ENCODE measurements at places on chromosomes 11 and 22. TPM values are rescaled to one million over a fixed set of nuclear protein-coding genes. Genes with fewer than 3 reads are reported as not detected.
A peak's percentile ranks its signal among the peaks of the same experiment; 100 is the strongest.

- no peak for DNase-seq
- peaks cover 13% of the 10 kb centered on the region for H3K4me1 ChIP-seq
- H3K4me3 ChIP-seq, result no peak overlapping the region
- H3K27me3 ChIP-seq, result no peaks in the 10 kb centered on the region
- no peaks in the 10 kb centered on the region for H3K36me3 ChIP-seq
These were observed 3.9 kb upstream of the SAMM50 start for GRCh38 chr22:43951391-43951790.

DNA sequence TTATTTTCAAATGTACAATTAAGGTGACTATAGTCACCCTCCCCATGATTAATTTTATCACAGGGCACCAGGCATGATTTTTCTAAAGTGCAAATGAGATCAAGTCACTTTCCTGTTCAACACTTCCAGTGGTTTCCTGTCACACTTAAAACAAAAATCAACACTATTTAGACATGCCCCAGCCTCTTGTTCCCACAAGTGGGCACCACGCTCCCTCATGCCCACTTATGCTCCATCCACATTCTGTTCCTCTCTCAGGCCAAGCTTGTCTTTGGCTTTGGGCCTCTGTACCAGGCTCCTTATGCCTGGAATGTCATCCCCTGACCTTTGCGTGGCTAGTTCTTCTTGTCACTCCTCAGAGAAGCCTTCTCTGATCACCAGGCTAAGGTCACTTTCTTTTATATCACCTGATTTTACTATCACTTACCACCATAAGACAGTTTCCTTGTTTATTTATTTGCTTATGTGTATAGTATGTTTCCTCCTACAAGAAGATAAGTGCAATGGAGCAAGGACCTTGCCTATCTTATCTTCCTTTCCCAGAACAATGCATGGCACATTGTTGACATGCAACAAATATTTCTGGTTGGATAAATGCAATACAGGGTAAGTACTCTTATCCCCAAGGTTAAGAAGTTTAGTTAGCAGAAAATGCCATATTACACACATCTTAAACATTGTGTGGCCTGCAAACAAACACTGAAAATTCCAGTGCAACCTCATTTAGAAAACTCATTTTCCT is 50.9 kb upstream of the PANX1 start:
- no peak for DNase-seq
- no peaks in the 10 kb centered on the region for H3K4me1 ChIP-seq
- no peak overlapping the region for H3K4me3 ChIP-seq
- H3K27me3 ChIP-seq, result no peaks in the 10 kb centered on the region
- no peak overlapping the region for H3K27ac ChIP-seq

DNA sequence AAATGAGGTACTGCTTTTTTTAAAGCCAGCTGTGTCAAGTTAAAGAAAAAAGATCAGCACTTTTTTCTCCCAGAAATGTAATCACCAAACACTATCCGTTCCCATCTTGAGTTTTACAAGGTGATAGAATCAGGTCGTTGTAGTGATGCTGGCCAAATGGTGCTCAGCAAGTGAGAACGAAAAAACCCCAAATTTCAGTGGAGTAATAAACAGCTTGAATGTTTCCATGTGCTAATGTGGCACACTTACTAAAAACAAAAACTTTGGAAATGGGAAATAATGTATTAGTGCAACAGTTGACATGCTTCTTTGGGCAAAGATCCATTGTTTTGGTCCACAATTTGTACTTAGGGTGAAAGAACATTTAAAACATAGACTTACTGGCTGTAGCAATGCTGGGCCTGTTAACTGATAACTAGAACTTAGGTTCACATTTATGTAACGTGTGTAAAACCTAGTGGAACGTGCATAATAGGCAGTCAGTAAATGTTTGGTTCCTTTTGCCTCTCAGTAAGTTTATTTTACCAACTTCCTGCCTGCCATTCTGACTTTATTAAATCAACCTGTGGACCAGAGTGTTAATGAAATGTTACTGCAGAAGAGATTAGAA is 15.4 kb upstream of the GDPD4 start:
- no peak for DNase-seq
- no peak overlapping the region for H3K4me3 ChIP-seq
- H3K36me3 ChIP-seq, result peaks cover 5% of the 10 kb centered on the region
- H3K27ac ChIP-seq, result no peak overlapping the region

- peaks cover 9% of the 10 kb centered on the region for H3K4me1 ChIP-seq
- peak; percentile 24 for DNase-seq
- H3K4me3 ChIP-seq, result peak overlapping the region; percentile 14
- peaks cover 13% of the 10 kb centered on the region for H3K27me3 ChIP-seq
These were observed 453 bp downstream of the GAS2 start for GRCh38 chr11:22666688-22667439.

- H3K36me3 ChIP-seq, result no peaks in the 10 kb centered on the region
- H3K27ac ChIP-seq, result no peak overlapping the region
- no peak for DNase-seq
- no peaks in the 10 kb centered on the region for H3K27me3 ChIP-seq
- H3K4me1 ChIP-seq, result no peaks in the 10 kb centered on the region
These were observed 154.8 kb upstream of the RASSF10 start for GRCh38 chr11:12854297-12854661.

GRCh38 chr11:116786966-116787365 is 857 bp downstream of the ZPR1 start:
- no peaks in the 10 kb centered on the region for H3K27me3 ChIP-seq
- peaks cover 30% of the 10 kb centered on the region for H3K4me1 ChIP-seq
- H3K4me3 ChIP-seq, result peak overlapping the region; percentile 100
- no peak overlapping the region for H3K27ac ChIP-seq

GRCh38 chr11:78652843-78653239 is 78.2 kb upstream of the NARS2 start:
- no peaks in the 10 kb centered on the region for H3K27me3 ChIP-seq
- no peaks in the 10 kb centered on the region for H3K36me3 ChIP-seq
- no peak overlapping the region for H3K4me3 ChIP-seq
- H3K27ac ChIP-seq, result no peak overlapping the region

- peaks cover 18% of the 10 kb centered on the region for H3K27me3 ChIP-seq
- no peak for DNase-seq
- peaks cover 14% of the 10 kb centered on the region for H3K36me3 ChIP-seq
- peak overlapping the region; percentile 47 for H3K4me3 ChIP-seq
These were observed 604 bp downstream of the PUS3 start for GRCh38 chr11:125902277-125902926.

- no peaks in the 10 kb centered on the region for H3K4me1 ChIP-seq
- no peaks in the 10 kb centered on the region for H3K27me3 ChIP-seq
- H3K27ac ChIP-seq, result no peak overlapping the region
- H3K4me3 ChIP-seq, result no peak overlapping the region
These were observed 74.7 kb downstream of the COMMD9 start for GRCh38 chr11:36214480-36214879.

GRCh38 chr22:46381142-46381541 is 45.6 kb downstream of the TRMU start:
- H3K36me3 ChIP-seq, result no peaks in the 10 kb centered on the region
- no peaks in the 10 kb centered on the region for H3K27me3 ChIP-seq
- DNase-seq, result no peak
- peaks cover 4% of the 10 kb centered on the region for H3K4me1 ChIP-seq

DNA sequence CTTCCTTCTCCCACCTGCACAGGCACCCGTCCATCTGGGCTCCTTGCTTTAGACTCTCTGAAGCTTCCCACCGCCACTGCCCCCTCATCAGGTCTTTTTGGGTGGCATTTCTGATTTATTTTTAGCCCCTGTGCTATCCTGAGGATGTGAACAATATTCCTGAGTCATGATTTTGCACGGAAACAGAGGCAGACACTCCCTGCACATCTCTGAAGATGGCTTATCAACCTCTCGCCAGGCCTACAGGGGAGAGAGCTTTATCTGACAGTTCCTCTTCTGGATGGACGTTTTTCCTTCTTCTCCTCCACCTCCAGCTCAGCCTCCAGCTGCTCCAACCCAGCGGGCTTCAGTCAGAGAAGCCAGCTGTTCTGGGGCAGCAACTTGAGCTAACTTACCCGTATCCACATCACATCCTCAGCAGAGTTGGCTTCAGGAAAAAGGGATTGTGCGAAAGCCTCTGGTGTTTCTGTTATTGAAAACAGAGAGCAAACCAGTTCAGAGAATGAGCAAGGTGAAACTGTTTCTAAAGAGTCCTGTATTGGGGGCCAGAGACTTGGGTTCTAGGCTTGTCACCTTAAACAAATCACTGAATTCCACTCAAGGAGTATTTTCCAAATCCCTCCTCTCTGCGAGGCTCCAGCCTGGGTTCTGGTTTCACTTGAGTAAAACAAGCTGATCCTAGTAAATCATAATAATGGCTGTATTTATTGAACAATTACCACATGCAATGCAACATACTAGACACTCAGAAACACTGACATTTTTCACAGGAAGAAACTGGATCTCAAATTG is 33.1 kb upstream of the ETS1 start:
- H3K27me3 ChIP-seq, result no peaks in the 10 kb centered on the region
- no peak overlapping the region for H3K4me3 ChIP-seq
- DNase-seq, result no peak
- H3K36me3 ChIP-seq, result no peaks in the 10 kb centered on the region

DNA sequence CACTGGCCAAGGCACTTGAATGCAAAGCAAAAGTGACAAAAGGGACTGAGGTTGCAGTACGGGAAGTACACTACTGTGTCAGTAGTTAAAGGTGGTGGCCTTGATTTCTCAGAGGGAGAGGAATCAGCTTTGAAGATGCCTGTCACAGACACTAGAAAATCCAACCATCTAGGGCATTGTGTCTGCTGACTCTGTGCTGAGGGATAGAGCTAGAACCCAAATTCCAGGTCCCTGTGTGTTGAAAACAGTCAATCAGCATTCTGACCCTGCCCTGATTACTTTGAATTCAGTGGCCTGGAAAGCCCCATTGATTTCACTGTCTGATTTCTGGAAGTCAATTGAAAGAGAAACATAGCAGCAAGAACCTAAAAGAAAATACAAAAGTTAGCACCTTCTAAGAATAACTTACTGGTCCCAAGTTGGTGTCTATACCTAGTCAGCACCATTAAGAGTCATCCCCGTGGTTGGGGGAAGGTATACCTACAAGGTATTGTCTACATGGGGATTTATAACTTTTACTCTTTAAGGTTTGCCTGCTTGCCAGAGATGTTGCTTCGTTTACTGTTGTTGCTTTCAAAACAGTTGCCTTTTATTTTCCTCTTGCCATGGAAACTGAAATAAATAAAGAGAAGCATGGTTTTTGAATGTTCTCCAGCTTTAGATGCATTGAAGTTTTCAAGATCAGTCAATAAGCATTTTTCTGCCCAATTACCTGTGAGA is 97.3 kb downstream of the PDHX start:
- H3K4me3 ChIP-seq, result no peak overlapping the region
- H3K27me3 ChIP-seq, result no peaks in the 10 kb centered on the region
- no peak for DNase-seq
- no peaks in the 10 kb centered on the region for H3K36me3 ChIP-seq

DNA sequence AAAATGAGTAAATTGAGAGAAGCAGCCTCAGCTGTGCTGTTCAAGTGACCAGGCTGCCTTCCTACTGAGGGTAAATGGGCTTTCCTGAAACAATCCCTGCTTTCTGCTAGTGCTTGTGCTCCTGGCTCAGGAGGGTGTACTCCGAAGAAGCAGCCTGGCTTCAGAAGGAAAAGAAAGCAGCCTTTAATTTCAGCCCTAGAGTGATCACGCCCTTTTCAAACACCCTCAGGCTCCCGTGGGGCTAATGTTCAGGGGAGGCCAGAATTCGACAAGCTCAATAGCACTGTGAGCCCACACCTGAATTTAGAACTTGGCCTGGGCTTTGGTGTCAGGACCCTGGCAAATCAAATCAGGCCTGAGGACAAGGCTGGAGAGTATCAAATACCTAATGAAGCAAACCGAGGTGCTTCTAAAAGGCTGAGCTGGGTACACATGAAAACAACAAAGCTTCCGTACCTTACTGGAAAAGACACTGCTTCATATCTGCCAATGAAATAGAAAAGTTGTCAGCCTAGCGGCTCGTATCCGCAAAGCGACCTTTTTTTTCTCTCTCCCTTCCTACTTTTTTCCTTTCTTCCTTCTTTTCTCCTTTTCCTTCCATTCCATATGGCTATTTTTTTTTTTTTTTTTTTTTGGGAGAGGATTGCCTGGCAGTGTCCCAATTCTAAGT is 387.8 kb downstream of the SOX6 start:
- H3K36me3 ChIP-seq, result no peaks in the 10 kb centered on the region
- no peak for DNase-seq
- no peaks in the 10 kb centered on the region for H3K27me3 ChIP-seq

GRCh38 chr11:134530636-134531326 is 118.7 kb upstream of the B3GAT1 start:
- H3K27ac ChIP-seq, result no peak overlapping the region
- no peak overlapping the region for H3K4me3 ChIP-seq
- no peaks in the 10 kb centered on the region for H3K4me1 ChIP-seq
- DNase-seq, result no peak

- H3K36me3 ChIP-seq, result no peaks in the 10 kb centered on the region
- no peak for DNase-seq
- H3K4me3 ChIP-seq, result no peak overlapping the region
- H3K27ac ChIP-seq, result no peak overlapping the region
- H3K4me1 ChIP-seq, result no peaks in the 10 kb centered on the region
- no peaks in the 10 kb centered on the region for H3K27me3 ChIP-seq
These were observed 618.7 kb upstream of the CADM1 start for GRCh38 chr11:116122697-116123472.

GRCh38 chr11:96342014-96342960 is 708 bp downstream of the MAML2 start:
- DNase-seq, result no peak
- peak overlapping the region; percentile 60 for H3K4me3 ChIP-seq
- no peaks in the 10 kb centered on the region for H3K27me3 ChIP-seq
- H3K27ac ChIP-seq, result peak overlapping the region; percentile 85
- peaks cover 27% of the 10 kb centered on the region for H3K4me1 ChIP-seq
- no peaks in the 10 kb centered on the region for H3K36me3 ChIP-seq

Gene KIF18A
- polyA plus RNA-seq, result 5.9 TPM

Gene PKP3
- 15.5 TPM for polyA plus RNA-seq

Gene PYGM
- polyA plus RNA-seq, result 2.2 TPM

Gene TEX54
- 0.36 TPM for polyA plus RNA-seq

Gene GNB1L
- 5.6 TPM for polyA plus RNA-seq

Gene TRPM5
- polyA plus RNA-seq, result 0.14 TPM

Gene CCDC87
- 0.09 TPM for polyA plus RNA-seq

Gene SYT7
- polyA plus RNA-seq, result 6.5 TPM

Gene KRTAP5-1
- not detected for polyA plus RNA-seq

Gene MMP1
- polyA plus RNA-seq, result 1.3 TPM

Gene LDHAL6A
- polyA plus RNA-seq, result 0.92 TPM
